ENCODE measurements at places on chromosomes 4 and X. TPM values are rescaled to one million over a fixed set of nuclear protein-coding genes. Genes with fewer than 3 reads are reported as not detected.

EPGN gene
- polyA plus RNA-seq = not detected

SLC26A1 gene
- polyA plus RNA-seq = 0.77 TPM

DDX53 gene
- not detected for polyA plus RNA-seq

GLRA2 gene
- polyA plus RNA-seq = not detected

KIAA1210 gene
- polyA plus RNA-seq = not detected

KCND1 gene
- polyA plus RNA-seq = not detected

NAP1L2 gene
- polyA plus RNA-seq = 2.4 TPM

IRS4 gene
- polyA plus RNA-seq = not detected

IL2 gene
- polyA plus RNA-seq = 0.57 TPM

DRD5 gene
- polyA plus RNA-seq = not detected

CCKAR gene
- not detected for polyA plus RNA-seq

GRCh38 chrX:153460826-153461225 lies 9.6 kb downstream of the HAUS7 start:
- peak; percentile 38 for DNase-seq

DNA sequence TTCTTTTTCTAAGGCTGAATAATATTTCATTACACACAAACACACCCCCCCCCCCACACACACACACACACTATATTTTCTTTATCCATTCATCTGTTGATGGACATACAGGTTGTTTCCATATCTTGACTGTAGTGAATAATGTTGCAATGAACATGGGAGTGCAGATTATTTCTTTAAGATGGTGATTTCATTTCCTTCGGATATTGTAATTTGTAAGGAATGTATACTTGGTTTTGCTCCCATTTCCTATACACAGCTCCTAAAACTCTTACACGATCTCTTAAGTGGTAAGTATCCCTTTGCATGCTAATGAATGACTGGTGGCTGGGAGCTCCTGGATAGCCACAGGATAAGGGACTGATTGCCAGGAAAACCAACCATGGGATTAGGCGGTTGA lies 14.7 kb upstream of the RBMXL3 start:
- no peak for DNase-seq

GRCh38 chr4:134585972-134586371 lies 384.4 kb upstream of the PABPC4L start:
- DNase-seq = no peak

GRCh38 chr4:37978248-37978924 lies 18.2 kb downstream of the PTTG2 start:
- DNase-seq = peak; percentile 27

- DNase-seq = no peak
Observed at GRCh38 chr4:146472404-146472803, 49.3 kb downstream of the SLC10A7 start.

DNA sequence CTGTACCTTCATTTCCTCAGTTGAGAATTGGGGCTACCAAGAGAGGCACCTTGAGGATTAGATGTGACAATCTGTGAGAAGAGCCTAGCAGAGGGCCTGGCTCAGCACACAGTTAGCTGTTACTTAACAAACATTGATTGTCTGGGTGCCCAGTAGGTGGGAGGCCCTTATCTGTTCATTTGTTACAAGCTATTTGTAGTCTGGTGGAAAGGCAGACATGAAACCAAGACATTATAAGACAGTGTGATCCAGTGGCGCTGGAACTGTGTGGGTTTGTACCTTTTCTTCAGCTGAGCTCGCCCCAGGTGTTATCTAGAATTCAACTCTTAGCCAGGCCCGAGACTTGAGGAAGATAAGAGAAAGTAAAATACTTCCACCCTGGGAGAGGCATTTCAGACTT lies 16.9 kb downstream of the AKAP4 start:
- no peak for DNase-seq

GRCh38 chrX:153884590-153884989 lies 1.4 kb downstream of the L1CAM start:
- no peak for DNase-seq

GRCh38 chr4:26772096-26772873 lies 88.4 kb upstream of the STIM2 start:
- no peak for DNase-seq

DNA sequence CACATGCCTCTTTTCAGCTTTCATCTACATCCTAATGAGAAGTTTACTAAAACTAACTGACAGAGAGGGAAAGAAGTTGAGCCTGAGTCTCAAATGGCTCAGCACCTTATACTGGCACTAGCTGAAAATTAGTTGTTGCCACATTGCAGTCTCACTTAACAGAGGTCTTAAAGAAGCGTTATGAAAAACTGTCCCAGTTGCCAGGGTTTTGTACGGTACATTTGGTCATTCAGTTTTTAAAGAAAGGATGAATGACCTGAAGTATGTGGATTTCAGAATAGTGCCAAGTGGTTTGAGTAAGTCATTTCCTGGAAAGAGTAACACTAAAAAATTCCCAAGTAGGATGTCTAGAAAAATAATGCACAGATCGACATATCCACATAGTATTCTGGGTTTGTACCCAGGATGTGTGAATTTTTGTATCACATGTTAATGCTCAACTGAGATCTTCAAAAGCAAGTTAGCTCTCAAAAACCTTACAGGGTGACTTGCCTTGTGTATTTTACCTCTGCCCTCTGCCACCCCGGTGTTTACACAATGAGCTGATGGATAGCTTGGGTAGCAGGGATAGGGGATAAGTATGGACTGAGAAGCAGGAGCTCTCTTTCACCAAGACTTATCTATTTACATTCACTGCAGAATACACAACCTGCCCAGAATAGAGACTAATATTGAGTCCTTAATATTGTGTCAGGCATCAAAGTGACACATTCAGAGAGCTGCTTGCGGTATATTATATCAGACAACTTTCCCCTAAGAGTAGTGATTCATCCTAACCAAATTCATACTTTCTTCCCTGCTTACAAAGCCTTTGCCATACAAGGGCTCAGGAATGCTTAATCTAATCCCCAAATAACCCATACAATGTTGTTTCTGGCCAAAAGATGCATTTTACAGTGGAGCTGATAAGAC lies 1075.7 kb upstream of the PABPC4L start:
- DNase-seq = no peak

- no peak for DNase-seq
Observed at GRCh38 chr4:187309456-187309855, 585.8 kb upstream of the FAT1 start.

DNA sequence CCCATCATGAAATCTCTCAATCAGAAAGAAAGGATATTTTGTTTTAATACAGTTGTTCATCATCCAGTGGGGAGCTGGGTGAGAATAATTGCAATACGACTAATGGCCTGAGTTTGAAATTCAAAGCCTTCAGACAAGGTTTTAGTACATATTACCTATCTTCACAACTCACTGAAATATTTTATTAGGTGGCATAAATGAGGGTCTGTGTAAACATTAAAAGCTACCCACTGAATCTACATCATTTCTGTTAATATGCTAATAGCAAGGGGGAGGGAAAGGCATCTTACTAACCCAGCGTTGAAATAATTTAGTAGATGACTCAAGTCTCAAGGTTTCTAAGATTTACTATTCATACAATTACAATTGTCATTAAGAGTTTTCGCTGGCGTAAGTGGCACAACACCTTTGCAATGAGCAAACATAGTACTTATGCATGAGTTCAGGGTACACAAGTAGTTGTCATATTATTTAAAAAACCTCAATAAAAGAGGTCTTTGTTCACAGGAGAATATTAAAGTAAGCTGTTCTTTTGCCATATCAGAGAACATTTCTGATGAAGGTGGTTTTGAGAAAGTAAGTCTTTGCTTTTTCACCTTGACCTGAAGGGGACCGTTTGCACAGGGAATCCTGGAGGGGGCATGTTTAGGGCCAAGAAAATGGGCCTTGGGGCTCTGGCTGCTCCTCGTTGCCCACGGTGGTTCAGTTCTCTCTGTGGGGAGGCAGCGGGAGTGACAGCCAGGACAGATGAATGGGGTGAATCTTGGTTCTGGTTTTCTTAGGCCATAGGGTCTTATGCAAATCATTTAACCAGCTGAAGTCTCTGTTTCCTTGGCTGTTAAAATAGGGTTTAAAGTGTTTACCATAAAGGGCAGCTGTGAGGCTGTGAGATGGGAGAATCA lies 4.5 kb upstream of the RHOH start:
- DNase-seq = no peak

DNA sequence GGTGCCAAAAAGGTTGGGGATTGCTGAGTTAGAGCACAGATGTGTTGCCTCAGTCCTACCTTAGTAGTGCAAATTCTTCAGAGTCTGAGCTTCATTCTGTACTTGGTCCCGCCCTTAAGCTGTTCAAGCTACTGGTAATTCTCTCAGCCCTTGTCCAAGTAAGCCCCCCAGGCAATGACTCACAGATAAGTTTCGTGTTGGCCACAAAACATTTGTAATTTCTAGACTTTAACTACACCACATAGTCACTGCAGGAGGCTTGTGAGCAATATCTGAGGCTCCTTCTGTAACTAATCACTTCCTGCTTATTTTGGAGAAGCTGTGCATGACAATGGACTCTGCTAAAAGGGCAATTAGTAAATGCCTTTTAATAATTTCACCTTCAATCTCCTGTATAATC lies 1420.5 kb downstream of the PCDH7 start:
- DNase-seq = no peak

DNA sequence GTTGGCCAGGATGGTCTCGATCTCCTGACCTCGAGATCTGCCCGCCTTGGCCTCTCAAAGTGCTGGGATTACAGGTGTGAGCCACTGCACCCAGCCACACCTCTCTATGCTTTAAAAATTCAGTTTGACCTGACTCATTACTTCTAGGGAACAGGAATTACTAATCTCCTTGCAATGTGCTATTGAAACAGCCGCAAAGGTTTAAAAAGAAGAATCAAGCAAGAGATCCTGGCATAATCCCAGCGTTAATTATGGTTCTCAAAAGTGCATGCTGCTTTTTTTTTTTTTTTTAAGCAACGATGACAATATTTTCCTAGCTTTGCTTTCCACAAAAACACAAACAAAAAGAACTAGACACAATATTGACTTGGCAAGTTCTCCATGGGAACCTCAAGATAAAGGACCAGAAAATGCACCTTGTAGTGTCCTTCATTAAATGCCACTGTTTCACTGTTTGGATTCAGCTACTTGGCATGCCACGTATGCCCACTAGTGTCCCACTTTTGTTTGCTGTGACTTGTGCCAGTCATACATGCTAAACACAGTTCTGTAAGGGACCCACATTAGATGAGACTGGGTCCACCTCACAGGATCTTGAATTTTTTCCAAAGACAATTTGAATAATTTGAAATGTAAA lies 112.6 kb upstream of the PPARGC1A start:
- no peak for DNase-seq

- DNase-seq = no peak
Observed at GRCh38 chr4:147620315-147620714, 3.1 kb downstream of the TMEM184C start.

DNA sequence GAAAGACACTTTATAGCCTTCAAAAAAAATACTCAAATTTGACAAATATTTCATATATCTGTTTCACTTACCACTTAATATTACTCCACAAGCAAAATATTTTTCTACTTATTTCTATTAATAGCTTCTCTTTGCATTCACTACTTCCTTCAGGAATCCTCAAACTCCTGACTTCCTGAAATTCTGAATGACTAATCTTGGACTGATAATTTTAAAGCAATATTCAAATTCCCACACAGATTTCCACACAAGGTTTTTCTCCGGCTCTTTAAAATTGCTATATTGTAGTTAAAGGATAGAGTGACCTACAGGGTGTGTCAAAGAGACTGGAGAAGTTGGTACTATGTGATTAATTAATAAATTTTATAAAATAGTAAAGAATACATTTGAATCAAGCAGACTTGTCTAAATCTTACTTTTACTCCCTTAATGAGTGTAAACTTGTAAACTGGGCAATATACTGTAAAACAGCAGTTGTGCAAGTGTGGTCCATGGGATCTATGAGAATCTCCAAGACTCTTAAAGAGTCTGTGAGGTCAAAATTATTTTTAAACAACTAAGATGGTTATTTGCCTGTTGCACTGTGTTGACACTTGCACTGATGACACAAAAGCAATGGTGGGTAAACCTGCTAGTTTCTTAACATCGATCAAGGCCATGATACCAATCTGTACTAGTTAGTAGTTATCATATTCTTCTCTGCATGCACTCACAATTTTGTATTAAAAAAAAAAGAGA lies 44.5 kb downstream of the ANKRD17 start:
- no peak for DNase-seq

DNA sequence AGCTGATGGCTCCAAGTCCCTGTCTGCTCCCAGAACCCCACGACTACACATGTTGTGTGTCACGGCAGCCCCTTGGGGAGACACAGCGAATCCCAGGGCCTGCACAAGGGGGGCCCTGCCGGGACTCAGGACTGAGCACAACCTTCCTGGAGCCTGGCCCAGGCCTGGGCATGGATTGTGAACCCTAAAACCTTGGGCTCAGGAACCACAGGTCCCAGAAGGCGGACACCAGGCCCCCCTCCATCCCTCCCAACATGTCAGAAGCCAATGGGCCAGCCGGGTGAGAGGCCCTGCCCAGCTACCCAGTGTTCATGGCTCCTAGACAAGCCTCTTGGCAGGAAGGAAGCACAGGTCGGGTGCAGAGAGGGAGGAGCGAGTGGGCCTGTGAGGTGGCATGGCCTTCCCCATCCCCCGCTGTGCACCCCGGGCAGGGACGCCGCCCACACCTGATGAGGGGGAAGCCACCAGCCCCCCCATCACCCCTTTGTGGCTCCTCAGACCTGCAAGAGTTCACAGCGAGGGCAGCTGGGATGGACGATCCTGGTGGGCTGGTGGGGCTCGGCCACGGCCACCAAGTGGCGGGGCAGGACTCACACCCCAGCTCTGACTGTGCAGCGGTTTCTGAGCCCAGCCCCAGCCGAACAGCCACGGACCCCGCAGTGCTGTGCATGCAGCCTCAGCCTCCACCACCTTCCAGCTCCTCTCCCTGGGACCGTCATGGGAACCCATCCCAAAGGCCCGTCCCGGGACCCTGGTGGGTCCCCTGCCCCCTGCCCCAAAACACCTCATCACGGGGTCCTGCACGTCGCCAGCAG lies 3.7 kb downstream of the PDE6B start:
- DNase-seq = no peak

DNA sequence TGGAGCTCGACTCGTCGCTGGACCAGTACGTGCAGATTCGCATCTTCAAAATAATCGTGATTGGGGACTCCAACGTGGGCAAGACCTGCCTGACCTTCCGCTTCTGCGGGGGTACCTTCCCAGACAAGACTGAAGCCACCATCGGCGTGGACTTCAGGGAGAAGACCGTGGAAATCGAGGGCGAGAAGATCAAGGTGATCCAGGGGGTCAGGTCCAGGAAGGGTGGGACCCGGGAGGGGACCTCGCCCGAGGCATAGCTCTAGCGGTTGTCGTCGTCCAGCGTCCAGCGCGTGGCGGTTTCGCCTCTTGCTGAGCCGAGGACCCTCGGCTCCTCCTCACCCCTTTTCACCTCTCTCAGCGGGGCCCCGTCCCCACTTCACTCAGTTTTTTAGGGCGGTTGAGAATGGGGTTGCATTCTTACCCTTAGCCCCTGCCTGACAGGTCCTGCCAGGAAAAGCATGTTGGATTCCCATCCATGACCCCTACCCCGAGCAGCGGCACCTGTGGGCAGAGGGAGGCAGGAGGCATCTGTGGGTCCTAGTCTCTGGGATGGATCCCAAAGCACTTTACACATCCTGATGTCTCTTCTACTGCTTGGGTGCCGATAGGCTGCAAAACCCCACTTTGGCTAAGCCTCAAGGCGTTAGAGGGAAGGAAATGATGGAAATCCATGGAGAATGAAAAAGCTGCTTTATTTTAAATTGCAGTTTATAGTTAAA lies 524 bp downstream of the RAB33A start:
- DNase-seq = no peak

Measured in immature natural killer cell (primary cell).